ENCODE measurements at places on chromosomes 7 and 10.
A peak's percentile ranks its signal among the peaks of the same experiment; 100 is the strongest.

DNA sequence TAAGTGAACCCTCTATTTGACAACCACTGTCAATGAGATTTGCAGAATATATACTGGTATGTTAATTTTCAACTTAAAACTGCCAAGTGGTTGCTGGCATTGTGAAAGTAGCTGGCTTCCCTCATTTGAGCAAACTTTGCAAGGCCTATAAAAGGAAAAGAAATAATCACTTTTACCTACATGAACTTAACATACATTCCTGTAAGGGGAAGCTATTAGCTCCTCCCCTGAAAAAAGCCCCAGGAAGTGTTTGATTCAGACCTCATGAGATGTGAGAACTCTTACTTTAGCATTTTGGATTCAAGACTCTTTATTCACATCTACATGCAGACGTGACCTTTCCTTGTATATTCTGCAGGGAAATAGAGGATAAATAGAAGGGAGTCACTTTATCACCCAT lies 175.6 kb downstream of the OTUD1 start:
- DNase-seq = no peak

- no peak for DNase-seq
Observed at GRCh38 chr10:86648704-86649427, 5.5 kb upstream of the OPN4 start.

DNA sequence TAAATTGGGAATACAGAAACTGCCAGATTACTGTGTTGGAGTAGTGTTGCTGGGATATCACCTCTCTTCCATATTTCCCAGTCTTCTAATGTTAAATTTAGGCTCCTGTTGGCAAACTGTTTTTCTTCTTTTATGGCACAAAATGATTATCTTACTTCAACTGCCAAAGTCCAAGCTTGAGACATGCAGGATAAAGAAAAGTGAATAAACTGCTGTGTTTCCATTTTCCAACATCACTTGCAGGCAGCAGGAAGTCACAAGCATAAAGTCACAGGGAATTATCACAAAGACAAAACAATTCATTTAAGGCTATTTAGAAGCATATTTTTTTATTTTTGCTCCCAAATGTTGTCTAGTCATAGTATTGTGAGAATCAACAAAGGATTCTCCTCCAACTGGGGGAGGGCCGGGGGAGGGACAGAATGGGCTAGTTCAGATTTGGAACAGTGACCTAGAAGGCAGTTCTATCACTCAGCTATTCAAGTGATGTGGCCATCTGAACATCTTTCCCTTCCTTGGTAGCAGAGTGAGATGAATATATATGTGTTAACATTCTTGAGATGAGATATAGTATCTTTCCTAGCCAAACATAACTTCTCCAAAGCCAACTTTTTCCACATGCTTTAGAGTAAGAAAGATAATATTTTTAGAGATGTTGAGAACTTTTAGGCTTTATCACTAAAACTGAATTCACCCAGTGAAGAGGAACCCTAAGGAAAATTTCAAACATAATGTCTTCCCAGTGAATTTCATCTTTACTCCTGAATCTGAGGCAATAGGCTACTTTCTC lies 364.7 kb downstream of the CTNNA3 start:
- no peak for DNase-seq

GRCh38 chr7:149599636-149600206 lies 102.1 kb upstream of the ZNF746 start:
- no peak for DNase-seq

- DNase-seq = no peak
Observed at GRCh38 chr7:137996871-137997270, 5.0 kb downstream of the CREB3L2 start.

DNA sequence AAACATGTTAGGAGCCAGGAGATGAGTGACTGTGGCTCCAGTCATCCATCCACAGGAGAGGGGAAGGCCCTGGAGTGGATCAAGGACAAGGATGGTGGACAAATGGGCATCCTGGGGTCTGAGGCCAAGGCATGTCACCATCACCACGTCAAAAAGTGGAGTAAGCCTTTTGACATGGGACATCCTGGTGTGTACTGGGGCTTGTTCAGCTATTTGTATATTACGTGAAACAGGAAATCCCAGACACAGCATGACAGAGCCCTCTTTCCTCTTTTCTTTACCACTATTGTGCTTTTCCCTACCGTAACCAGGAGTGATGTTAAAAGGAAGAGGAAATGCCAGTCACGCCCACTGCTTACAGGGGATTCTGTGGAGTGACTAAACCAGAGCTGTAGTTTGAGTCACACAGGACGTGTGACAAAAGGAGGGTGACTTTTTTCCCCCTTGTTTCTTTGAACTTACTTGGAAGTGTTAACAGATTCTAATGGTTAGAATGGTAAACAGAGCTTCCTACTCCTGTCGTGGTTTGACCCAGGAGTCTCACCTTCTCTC lies 15.4 kb downstream of the ACSL5 start:
- DNase-seq = peak; percentile 78

GRCh38 chr10:106707657-106708056 lies 456.8 kb downstream of the SORCS1 start:
- DNase-seq = no peak

GRCh38 chr7:36509962-36510361 lies 120.3 kb downstream of the ANLN start:
- DNase-seq = no peak

GRCh38 chr7:29574659-29575058 lies 11.0 kb downstream of the PRR15 start:
- no peak for DNase-seq

- no peak for DNase-seq
Observed at GRCh38 chr7:23332910-23333612, 33.9 kb downstream of the MALSU1 start.

GRCh38 chr7:113705439-113705838 lies 213.4 kb downstream of the PPP1R3A start:
- no peak for DNase-seq

GRCh38 chr10:62502995-62503613 lies 128.9 kb downstream of the ZNF365 start:
- DNase-seq = no peak

GRCh38 chr10:96834120-96834519 lies 2.0 kb downstream of the LCOR start:
- DNase-seq = no peak

- DNase-seq = no peak
Observed at GRCh38 chr10:66187053-66187733, 738.6 kb upstream of the LRRTM3 start.

DNA sequence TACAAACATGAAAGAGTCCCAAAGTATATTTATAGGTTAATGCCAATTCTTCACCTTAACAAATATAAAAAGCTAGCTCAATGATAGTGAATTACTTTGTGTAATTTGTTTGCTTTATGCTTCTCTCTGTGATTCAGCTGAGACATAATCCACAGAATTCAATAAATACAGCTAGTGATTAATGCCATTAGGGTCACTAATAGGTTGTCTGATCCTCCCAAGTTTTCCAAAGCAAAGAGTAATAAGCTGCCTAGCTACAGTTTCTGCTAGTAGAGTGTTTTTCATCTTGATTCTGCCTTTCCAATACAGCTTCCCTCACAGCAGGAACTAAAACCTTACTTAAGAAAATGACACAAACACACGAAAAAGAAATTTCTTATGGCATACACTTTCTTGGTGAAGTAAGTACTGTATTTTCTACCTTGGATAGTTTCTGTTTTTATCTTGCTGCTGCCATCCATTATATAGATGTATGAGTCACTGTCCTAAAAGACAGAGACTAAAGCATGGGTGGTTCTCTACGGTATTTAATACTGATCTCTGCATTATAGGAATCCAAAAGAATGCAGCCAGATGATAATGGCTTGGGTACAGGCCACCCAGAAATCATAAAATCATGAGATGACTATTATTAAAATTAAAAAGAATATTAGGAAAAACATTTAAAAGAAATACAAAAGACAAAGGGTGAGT lies 170.0 kb downstream of the TPK1 start:
- DNase-seq = no peak

DNA sequence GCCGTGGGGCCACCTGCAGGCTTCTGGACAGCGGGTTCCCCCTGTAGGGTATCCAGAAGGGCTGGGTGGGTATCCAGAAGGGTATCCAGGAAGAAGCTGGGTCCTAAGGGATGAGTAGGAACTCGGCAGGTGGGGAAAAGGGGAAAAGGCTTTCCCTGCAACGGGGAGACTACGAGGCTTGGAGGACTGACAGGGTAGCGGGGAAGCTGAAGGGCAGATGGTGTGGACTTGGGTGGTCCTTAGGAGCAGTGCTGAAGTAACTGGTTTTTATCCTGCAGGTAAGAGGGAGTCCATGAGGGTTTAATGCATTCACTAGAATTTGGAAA lies 525 bp downstream of the UBE2D4 start:
- DNase-seq = no peak

DNA sequence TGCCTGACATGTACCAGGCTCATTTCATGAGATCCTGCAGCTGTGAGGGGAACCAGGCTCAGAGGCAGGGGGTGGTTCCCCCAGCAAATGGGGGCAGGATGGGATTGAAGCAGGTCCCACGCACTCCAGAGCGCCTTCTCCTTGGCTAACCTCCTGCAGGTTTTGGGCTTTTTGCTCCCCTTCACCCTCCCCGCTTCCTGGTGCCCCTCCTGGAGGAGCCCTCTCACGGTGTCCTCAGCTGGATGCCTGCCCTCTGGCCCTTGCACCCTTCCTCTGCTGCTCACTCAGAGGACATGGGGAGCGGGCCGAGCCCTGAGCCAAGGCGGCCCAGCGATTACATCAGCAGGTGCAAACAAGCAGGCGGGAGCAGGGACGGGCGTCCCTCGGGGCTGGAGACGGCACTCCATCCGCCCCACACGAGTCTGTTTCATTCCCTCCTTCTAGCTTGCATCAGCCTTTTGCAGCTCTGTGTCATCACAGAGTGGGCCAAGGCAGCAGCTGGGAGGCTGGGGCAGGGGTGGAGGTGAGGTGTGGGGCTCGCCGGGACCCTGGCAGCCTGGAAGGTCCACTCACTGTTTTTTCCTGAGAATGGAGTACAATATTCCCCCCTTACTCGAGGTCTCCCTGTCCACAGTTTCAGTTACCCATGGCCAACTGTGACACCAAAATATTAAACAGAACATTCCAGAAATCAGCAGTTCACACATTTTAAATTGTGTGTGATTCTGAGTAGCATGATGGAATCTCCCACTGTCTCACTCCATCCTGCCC lies 52.7 kb upstream of the SLC29A3 start:
- peak; percentile 86 for DNase-seq

- DNase-seq = peak; percentile 47
Observed at GRCh38 chr10:23341004-23341403, 3.6 kb downstream of the C10orf67 start.

- no peak for DNase-seq
Observed at GRCh38 chr10:53064614-53065013, 292.0 kb upstream of the MBL2 start.

DNA sequence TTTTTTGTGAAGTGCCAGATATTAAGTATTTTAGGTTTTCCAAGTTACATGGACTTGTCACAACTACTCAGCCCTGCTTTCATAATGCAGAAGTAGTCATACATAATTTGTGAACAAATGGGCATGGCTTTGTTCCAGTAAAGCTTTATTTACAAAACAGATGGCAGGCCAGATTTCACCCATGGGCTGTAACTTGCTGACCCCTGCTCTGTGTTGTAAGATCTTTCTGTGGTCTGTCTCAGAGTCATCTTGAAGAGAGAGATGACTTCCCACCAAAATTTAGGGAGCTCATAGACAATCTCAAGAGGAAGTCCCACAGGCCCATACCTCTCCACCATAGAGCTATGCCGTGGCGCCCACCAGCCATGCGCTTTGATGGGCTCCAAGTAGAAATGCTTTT lies 616.1 kb downstream of the LRMDA start:
- no peak for DNase-seq

- no peak for DNase-seq
Observed at GRCh38 chr10:78365694-78366093, 332.0 kb downstream of the RPS24 start.

All from SW480 (cell line).